ENCODE measurements at places on chromosomes 2 and 18.

- DNase-seq = no peak
These were observed 36.7 kb downstream of the FANCL start for GRCh38 chr2:58204195-58204959.

DNA sequence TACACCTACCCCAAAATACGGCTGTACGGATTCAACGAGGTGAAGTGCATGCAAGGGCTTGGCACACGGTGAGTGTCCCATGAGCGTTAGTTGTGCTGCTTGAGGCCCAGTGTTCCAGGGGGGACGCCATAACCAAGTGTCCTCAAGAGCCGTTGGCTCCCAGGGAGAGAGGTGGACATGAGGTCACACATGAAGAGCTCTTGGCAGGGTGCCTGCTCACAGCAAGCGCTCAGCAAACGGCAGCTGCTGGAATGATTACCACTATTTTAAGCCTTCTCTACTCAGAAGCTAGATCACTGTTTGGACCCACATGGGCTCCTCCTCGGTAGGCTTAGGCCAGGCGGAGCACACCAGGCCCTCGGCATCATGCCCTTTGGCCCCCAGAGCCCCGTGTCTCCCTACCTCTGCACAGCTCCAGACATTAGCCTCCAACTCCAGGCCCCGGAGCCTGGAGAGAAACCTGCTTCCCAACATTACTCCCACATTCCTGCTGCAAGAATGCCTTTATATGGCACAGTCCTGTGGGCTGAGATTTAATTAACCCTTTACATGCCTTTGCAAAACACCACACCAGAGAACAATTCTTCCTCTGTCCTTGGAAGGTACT lies 68.4 kb upstream of the PPP1CB start:
- DNase-seq = peak; percentile 54

- DNase-seq = no peak
These were observed 12.3 kb downstream of the PAX8 start for GRCh38 chr2:113266431-113266830.

DNA sequence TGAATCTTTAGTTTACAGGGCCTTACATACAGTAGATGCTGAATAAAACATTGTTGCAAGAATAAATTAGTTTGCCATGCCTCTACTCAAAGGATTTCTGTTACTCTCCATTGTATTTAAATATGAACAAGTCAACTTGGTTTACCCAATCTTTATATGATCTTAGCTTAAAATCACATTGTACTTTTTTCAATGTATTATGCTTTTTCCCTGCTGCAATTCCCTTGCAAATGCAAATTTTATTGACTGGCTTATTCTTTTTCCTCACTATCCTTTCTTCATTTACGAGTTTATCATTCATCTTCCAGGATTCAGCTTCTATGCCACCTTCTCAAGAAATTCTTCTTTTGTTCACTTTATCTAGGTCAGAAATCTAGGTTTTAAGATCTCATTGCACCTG lies 571.4 kb upstream of the ZNF804A start:
- DNase-seq = no peak

GRCh38 chr2:11030909-11031308 lies 119.2 kb downstream of the KCNF1 start:
- DNase-seq = no peak

DNA sequence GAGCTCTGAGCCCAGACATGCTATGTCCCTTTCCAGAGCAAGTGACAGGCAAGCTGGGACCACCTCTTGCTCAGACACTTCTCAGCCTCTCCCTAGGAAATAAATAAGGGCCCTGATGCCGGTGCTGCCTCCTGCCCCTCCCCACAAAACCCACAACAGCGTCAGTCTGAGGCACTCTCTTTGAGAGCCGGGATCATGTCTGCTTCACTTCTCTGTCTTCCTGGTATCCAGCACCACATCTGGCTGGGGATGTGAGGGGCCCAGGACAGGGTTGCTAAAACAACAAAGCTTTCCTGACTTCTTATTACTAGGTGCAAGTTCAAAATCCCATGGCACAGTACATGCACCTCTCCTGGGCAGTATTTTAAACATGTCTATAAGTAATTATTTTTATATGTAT lies 103.9 kb upstream of the GLI2 start:
- no peak for DNase-seq

DNA sequence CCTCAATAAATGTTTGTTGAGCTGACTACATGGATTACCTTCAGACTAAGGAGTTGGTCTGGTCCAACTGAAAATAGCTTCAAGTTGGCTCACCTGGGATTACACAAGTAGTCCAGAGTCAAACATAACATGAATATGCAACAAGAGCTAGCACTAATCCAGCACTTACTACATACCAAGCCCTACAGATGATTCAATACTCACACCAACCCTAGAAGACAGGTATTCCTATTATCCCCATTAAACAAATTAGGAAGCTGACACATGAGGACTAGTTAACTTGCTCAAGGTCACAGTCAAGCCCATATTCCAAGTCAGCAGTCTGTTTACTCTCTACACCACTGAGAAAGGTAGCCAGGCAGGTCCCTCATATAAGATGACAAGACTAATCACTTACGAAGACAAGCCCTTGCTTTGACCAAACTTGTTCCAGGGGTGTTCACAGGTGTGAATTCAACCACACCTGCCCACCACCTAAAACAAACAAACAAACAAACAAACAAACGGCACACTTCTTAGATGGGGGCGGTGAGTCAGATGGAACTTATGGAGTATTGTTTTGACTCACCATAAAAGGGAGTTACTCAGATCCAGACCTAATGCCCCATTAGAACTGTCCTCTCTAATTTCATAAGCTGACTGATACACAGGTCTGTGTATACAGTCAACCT lies 29.1 kb downstream of the TMEM131 start:
- no peak for DNase-seq

GRCh38 chr2:170587117-170587516 lies 128.0 kb upstream of the SP5 start:
- no peak for DNase-seq

- no peak for DNase-seq
These were observed 278.9 kb downstream of the PIK3C3 start for GRCh38 chr18:42233908-42234307.

GRCh38 chr2:108632332-108633160 lies 86.7 kb upstream of the RANBP2 start:
- DNase-seq = peak; percentile 86
